ENCODE measurements at places on chromosomes 5 and 9. TPM values are rescaled to one million over a fixed set of nuclear protein-coding genes. Genes with fewer than 3 reads are reported as not detected.

DNA sequence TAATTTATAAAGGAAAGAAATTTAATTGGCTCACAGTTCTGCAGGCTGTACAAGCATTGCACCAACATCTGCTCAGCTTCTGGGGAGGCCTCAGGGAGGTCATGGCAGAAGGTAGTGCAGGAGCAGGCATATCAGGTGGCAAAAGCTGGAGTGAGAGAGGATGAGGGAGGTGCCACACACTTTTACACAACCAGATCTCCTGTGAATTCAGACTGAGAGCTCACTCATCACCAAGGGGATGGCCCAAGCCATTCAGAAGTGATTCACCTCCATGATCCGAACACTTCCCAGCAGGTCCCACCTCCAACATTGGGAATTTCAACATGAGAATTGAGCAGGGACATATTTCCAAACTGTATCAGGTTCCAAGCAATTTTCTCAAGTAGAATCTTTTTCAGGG is 84.7 kb upstream of the BRINP1 start:
- no peaks in the 10 kb centered on the region for H3K36me3 ChIP-seq
- H3K4me3 ChIP-seq: no peak overlapping the region
- no peaks in the 10 kb centered on the region for H3K4me1 ChIP-seq
- no peak for DNase-seq
- H3K27ac ChIP-seq: no peak overlapping the region

SLCO4C1 gene
- 1.6 TPM for total RNA-seq

GRCh38 chr5:142659405-142659804 is 26.5 kb downstream of the FGF1 start:
- H3K4me3 ChIP-seq: no peak overlapping the region
- H3K27ac ChIP-seq: no peak overlapping the region
- H3K27me3 ChIP-seq: no peaks in the 10 kb centered on the region
- DNase-seq: no peak
- H3K36me3 ChIP-seq: no peaks in the 10 kb centered on the region

DNA sequence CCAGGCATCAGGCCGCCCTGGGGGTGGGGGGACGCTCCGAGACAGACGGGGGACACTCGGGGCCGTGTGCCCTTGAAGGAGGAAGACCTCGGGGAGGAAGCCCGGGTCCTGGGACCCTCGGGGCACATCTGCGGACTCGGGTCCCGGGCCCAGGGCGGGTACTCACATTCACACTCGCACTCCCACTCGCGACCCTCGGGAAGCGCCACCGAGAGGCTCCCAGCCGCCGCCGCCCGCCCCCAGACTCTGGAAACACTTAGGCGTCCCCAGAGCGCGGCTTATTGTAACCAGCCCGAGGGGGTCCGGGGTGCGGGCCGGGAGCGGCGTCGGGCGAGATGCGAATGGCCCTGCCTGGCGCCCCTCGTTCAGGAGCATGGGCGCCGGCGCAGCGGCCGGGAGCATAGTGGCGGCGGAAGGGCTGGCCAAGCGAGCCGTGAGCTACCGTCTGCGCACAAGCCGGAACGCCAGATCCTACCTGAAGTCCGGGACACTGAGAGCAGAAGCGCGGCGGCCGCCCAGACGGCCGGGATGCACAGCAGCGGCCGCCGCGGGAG is 559 bp downstream of the ROR2 start:
- H3K4me3 ChIP-seq: peak overlapping the region; percentile 35
- no peaks in the 10 kb centered on the region for H3K36me3 ChIP-seq
- no peaks in the 10 kb centered on the region for H3K27me3 ChIP-seq
- H3K27ac ChIP-seq: no peak overlapping the region
- H3K4me1 ChIP-seq: peaks cover 35% of the 10 kb centered on the region

- no peak overlapping the region for H3K4me3 ChIP-seq
- DNase-seq: no peak
- H3K27ac ChIP-seq: no peak overlapping the region
- H3K36me3 ChIP-seq: no peaks in the 10 kb centered on the region
- H3K27me3 ChIP-seq: no peaks in the 10 kb centered on the region
- H3K4me1 ChIP-seq: no peaks in the 10 kb centered on the region
Observed at GRCh38 chr9:126448865-126449577, 122.4 kb downstream of the MVB12B start.

IL5 gene
- not detected for total RNA-seq

SLC34A1 gene
- not detected for total RNA-seq

CNTNAP3B gene
- total RNA-seq: 11.2 TPM

SKIC3 gene
- total RNA-seq: 63.8 TPM

PCDHGB6 gene
- total RNA-seq: 8.0 TPM

DNAI1 gene
- 2.1 TPM for total RNA-seq

- no peak for DNase-seq
- no peaks in the 10 kb centered on the region for H3K36me3 ChIP-seq
- no peak overlapping the region for H3K4me3 ChIP-seq
- H3K4me1 ChIP-seq: no peaks in the 10 kb centered on the region
- no peaks in the 10 kb centered on the region for H3K27me3 ChIP-seq
Observed at GRCh38 chr5:158611581-158611980, 488.1 kb downstream of the EBF1 start.

- no peaks in the 10 kb centered on the region for H3K36me3 ChIP-seq
- no peaks in the 10 kb centered on the region for H3K4me1 ChIP-seq
- DNase-seq: no peak
Observed at GRCh38 chr9:41229408-41230401, 40.6 kb upstream of the ZNG1F start.

- no peaks in the 10 kb centered on the region for H3K36me3 ChIP-seq
- no peak for DNase-seq
- no peak overlapping the region for H3K4me3 ChIP-seq
- H3K27ac ChIP-seq: no peak overlapping the region
Observed at GRCh38 chr5:167790462-167791260, 500.8 kb upstream of the WWC1 start.

FOXD4 gene
- total RNA-seq: not detected

FBP2 gene
- 3.1 TPM for total RNA-seq

GRCh38 chr5:26791433-26791832 is 247.0 kb downstream of the CDH9 start:
- H3K4me1 ChIP-seq: no peaks in the 10 kb centered on the region
- H3K27me3 ChIP-seq: no peaks in the 10 kb centered on the region
- no peak overlapping the region for H3K4me3 ChIP-seq
- H3K27ac ChIP-seq: no peak overlapping the region
- no peaks in the 10 kb centered on the region for H3K36me3 ChIP-seq

- H3K27me3 ChIP-seq: no peaks in the 10 kb centered on the region
- DNase-seq: no peak
- H3K4me1 ChIP-seq: no peaks in the 10 kb centered on the region
- H3K36me3 ChIP-seq: peaks cover 12% of the 10 kb centered on the region
Observed at GRCh38 chr5:150058480-150059126, 27.8 kb downstream of the CSF1R start.

DNA sequence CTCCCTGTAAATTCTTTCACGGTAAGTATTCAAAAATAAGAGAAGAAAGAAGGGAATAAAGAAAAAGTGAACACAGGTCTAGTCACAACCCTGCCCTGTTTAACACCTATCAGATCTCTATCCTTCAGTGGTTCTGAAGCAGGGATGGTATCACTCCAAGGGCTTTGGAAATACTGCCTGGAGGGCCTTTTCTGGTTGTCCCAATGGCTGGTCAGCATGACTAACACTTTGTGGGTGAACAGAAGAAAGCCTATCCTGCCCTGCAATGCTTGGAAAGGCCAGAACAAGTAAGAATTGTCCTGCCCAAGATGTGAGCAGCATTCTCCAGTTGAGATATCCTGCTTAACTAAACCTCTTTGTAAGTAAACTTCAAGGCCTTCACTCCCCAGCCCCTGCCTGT is 124.9 kb downstream of the TMEM167A start:
- no peaks in the 10 kb centered on the region for H3K27me3 ChIP-seq
- H3K4me3 ChIP-seq: no peak overlapping the region
- no peak for DNase-seq
- H3K36me3 ChIP-seq: no peaks in the 10 kb centered on the region
- no peak overlapping the region for H3K27ac ChIP-seq

KCNT1 gene
- under 0.01 TPM for total RNA-seq

SLC34A3 gene
- 0.33 TPM for total RNA-seq

DNA sequence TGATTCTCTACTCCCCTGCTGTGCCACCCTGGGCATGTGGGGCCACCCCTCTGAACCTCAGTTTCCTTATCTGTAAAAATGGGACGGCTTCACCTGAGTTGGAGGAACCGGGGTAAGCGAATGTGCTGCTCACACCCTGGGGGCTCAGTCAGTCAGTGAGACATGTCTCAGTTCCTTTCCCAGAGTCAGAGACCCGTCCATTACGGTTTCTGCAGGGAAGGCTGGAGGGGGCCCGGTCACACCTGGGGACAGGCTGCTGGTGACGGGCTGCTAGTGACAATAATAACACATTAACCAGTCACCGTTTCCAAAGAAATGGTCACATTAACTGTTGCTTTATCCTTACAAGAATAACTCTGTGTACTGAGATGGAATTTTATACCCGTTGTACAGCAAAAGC is 282.4 kb downstream of the NSG2 start:
- DNase-seq: no peak
- no peak overlapping the region for H3K27ac ChIP-seq
- no peak overlapping the region for H3K4me3 ChIP-seq

- no peak for DNase-seq
- H3K36me3 ChIP-seq: no peaks in the 10 kb centered on the region
- no peak overlapping the region for H3K27ac ChIP-seq
- no peak overlapping the region for H3K4me3 ChIP-seq
- no peaks in the 10 kb centered on the region for H3K4me1 ChIP-seq
Observed at GRCh38 chr5:66560371-66560770, 35.8 kb upstream of the MAST4 start.

DNA sequence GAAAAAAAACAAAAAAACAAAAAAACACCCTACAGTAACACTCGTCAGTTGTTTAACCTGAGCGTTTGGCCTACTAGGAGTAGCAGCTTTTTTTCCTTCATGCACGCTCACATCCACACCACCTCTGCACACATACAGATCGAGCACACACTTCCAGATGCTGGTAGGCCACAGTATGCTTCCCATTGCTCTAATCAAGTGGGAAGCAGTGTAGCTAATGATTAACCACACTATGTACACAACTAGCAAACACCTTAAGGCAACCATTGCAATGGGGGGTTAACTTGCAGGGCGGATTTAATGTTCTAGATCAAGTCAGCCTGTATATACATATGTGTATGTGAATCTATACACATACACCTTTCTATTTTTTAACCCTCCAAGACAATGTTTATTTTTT is 65.5 kb upstream of the GLRX start:
- H3K36me3 ChIP-seq: no peaks in the 10 kb centered on the region
- no peak for DNase-seq
- no peaks in the 10 kb centered on the region for H3K27me3 ChIP-seq
- peaks cover 22% of the 10 kb centered on the region for H3K4me1 ChIP-seq
- H3K27ac ChIP-seq: no peak overlapping the region

DNA sequence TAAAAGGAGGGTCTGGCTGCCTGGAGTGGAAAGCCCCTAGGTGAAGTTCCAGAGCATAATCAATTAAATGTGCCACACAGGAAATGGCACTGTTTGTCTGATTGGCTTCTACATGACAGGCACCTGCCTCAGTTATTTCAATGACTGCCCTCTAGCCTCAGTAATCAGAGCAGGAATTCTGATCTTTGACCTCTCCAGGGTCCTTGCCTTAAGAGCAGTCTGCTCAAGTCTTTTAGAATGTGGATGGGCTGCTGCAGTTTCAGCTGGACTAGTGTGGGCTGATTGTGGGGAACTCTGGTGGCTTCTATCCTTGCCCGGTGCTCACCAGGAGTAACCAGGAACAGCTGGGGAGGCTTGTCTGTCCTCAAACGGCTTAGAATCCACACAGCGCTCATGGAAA is 98.9 kb downstream of the LIX1 start:
- H3K4me3 ChIP-seq: no peak overlapping the region
- no peak overlapping the region for H3K27ac ChIP-seq
- no peak for DNase-seq
- H3K36me3 ChIP-seq: no peaks in the 10 kb centered on the region
- H3K27me3 ChIP-seq: no peaks in the 10 kb centered on the region

DNA sequence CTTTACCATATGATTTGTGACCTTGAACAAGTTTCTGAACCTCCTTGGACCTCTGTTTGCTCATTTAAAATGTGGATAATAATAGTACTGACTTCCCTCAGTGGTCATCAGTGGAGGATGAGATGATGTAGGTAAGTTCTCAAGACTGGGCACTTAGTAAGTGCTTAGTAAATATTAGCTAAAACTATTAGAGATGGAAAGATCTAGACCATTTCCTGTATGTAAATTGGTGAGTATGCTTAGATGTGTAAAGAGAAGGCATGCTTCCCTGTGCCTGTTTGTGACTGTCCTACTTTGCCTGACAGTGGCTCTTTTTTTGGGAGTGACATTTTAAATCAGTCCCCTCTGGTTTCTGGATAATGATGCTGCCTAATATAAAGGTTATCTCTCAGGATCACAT is 288.1 kb downstream of the GABRB2 start:
- no peaks in the 10 kb centered on the region for H3K36me3 ChIP-seq
- H3K27me3 ChIP-seq: no peaks in the 10 kb centered on the region
- H3K4me3 ChIP-seq: no peak overlapping the region
- H3K4me1 ChIP-seq: peaks cover 2% of the 10 kb centered on the region
- DNase-seq: no peak

DNA sequence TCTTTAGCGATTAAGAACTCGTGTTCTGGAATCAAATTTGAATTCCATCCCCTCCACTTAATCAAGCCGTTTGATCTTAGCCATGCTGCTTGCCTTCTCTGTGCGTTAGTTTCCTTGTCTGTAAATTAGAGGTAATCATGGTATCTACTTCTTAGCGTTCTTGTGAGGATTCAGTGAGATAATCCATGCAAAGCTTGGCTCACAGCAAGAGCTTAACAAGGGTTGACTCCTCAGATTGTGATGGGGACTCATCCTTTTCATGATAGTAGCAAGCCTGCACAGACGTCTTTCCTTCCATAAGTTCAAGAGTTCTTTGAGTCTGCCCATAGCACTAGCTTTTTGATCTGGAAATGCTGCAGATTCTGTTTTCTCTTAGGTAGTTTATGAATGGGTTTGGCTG is 72.8 kb downstream of the TRIO start:
- no peak for DNase-seq
- H3K27me3 ChIP-seq: no peaks in the 10 kb centered on the region
- H3K27ac ChIP-seq: no peak overlapping the region
- H3K4me3 ChIP-seq: no peak overlapping the region

DNA sequence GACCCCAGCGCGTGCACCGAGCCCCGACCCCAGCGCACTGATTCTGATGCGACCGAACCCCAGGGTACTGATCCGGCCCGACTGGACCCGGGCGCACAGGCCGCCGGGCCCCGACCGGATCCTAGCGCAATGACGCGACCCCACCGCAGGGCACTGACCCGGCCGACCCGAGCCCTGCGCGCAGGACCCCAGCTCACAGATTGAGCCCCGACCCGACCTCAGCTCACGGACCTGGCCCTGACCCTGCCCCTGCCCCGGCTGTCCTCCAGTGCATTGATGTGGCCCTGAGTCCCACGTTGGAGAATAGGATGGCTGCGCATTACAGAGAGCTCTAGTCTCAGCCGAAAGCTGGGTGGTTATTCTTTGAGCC is 438 bp downstream of the TRIP13 start:
- H3K27ac ChIP-seq: no peak overlapping the region
- H3K36me3 ChIP-seq: peaks cover 11% of the 10 kb centered on the region
- no peaks in the 10 kb centered on the region for H3K27me3 ChIP-seq
- H3K4me1 ChIP-seq: peaks cover 17% of the 10 kb centered on the region
- peak overlapping the region; percentile 13 for H3K4me3 ChIP-seq
- no peak for DNase-seq

- H3K27me3 ChIP-seq: no peaks in the 10 kb centered on the region
- no peaks in the 10 kb centered on the region for H3K36me3 ChIP-seq
- H3K27ac ChIP-seq: no peak overlapping the region
- DNase-seq: no peak
- H3K4me3 ChIP-seq: no peak overlapping the region
Observed at GRCh38 chr5:73153513-73153912, 19.5 kb upstream of the TMEM174 start.

Measured in body of pancreas (tissue), 4 donors.